GM13976 (cell line): ENCODE measurements at places on chromosomes 3 and 15.

DNA sequence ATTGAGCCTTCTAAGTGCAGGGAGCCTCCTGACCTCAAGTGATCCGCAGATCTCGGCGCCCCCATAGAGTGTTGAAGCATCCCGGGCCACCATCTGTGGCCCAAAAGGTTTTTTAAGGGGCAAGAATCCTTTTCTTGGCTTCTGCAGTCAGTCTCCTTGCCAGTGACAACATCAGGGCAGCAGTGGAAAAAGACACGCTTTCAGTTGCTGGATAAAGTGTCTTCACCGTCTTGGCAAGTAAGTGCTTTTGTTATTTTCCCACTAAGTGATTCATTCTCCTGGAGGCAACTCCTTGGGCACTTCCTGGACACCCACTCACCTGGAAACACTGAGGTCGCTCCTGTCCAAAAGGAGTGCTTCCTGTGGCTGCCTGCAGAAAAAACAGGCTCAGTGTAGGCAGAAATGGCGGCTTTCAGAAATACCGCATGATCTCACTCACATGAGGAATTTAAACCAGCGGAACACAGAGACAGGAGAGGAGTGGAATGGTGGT, 71.7 kb upstream of the ABHD2 start:
- no peak for DNase-seq

- no peak for DNase-seq
Observed at GRCh38 chr3:49626101-49626581, 48.0 kb upstream of the APEH start.

- no peak for DNase-seq
Observed at GRCh38 chr15:58788056-58788710, 17.1 kb downstream of the MINDY2 start.

DNA sequence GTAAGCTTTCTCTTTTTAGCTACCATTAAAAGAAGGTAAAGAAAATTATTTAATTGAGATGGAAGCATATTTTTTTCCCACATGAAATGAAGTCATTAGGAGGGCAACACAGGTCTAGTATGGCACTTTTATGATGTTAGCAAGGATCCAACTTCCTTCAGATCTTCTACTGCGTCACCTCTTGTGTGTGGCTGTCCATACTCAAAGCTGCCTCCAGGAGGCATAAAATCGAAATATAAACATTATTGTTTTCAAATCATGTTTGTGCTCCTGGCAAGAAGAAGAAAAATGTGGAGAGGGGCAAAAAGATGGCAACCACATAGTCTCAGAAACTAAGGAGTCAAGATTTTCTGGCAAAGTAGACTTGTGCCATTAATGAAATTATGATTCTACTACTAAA, 791.7 kb upstream of the EPHA6 start:
- DNase-seq, result no peak

GRCh38 chr15:83585601-83586335, 68.2 kb upstream of the ADAMTSL3 start:
- no peak for DNase-seq

- no peak for DNase-seq
Observed at GRCh38 chr3:31699309-31699953, 166.7 kb downstream of the STT3B start.

DNA sequence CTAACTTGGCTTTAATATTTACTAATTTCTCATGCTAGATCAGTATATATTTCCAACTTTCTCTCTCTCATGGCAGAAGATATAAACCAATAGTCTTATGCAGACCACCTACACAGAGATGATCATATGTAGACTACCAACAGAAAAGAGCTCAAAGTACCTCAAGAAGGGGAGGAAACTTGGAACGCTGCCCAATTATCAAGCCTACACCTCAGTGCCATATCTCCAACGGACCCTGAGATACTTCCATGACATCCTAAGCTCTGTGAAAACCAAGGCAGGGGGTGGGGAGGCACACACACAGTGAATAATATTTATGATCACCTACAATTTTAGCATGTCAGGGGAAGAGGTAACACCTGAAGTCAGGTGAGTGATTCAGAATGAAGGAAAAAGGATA, 100.6 kb downstream of the STAG1 start:
- DNase-seq, result no peak

- no peak for DNase-seq
Observed at GRCh38 chr3:194976049-194976451, 290.4 kb downstream of the FAM43A start.

- no peak for DNase-seq
Observed at GRCh38 chr3:78610462-78611125, 1157.2 kb downstream of the ROBO1 start.

- peak; percentile 54 for DNase-seq
Observed at GRCh38 chr3:47421741-47422649, 41.2 kb downstream of the PTPN23 start.

- DNase-seq, result no peak
Observed at GRCh38 chr3:10389339-10389738, 68.4 kb upstream of the SEC13 start.

GRCh38 chr3:168472783-168473182, 377.1 kb upstream of the GOLIM4 start:
- DNase-seq, result no peak

DNA sequence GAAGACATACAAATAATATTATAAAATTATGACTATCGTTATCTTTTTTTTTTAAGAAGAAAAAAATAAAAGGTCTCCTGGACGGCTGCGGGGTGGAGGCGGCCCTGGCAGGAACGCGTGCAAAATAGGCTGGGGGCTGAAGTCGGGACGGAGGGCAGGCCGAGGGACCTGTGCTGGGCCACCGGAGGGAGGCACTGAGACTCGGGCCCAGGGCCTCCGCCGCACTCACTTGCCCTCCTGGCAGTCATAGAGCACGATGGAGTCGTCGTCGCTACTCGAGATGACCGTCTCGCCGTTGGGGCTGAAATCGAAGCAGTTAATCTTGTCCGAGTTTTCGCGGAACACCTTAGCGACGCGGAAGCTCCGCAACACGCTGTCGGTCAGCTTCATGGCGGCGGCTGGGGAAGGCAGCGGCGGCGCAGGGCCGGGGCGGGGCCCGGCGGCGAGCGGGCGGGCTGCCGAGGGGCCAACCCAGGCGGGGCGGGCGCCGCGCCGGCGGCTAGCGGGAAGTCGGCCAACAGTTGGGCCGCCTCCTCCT, 408 bp downstream of the WDR82 start:
- peak; percentile 69 for DNase-seq

DNA sequence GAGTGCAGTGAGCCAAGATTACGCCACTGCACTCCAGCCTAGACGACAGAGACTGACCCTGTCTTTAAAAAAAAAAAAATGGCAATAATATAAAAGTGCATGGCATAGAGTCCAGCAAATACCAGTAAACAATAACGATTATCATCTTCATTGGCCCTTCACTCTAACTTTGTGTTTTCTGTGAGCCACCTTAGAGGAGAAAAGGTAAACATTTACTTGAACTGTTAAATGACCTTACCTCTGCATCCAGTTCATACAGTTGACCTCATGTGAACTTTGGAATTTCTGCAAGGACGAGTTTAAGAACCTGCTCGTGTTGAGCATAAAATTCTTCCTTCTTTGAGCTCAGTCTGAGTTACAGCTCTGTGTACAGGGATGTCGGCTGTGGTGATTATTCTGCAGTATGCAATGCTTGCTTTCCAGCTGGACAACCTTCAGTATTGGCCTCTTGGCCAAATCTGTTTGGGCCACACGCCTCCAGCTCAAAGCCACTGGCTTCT, 56.6 kb downstream of the RLBP1 start:
- no peak for DNase-seq

DNA sequence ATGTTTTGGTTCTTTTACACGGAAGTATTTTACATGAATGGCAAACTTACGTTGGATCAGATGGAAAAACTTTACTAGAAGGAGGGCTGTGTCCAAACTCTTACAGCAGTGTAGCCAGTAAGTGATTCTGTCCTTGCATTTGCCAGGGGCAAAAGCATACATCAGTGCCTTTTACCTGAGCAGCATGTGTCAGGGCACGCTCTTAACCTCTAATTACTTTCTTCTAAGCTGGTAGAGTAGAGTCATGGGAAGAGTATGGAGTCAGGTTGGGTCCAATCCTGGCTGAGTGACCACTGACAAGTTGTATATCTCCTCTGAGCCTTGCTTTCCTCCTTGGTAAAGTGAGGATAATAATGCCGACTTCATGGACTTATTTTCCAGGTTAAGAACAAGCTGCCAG, 47.1 kb downstream of the RYR3 start:
- no peak for DNase-seq

GRCh38 chr15:85472349-85472748, 91.9 kb downstream of the AKAP13 start:
- no peak for DNase-seq

GRCh38 chr3:196220991-196221390, 4.7 kb downstream of the SLC51A start:
- DNase-seq, result no peak

DNA sequence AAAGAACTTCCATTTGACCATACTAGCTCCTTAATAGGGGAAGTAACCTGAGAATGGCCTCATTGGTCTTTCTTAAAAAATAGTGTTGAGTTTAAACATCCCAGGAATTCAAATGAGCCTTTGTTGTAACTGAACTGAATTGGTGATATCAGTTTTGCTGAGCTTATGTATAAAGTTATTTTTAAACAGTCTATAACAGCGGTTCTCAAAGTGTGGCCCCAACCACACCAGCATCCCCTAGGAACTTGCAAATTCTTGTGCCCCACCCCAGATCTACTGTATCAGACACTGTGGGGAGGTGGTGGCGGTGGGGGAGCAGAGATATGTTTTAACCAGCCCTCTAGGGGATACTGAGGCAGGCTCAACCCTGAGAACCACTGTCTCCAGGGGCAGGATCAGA, 57.0 kb downstream of the LMCD1 start:
- no peak for DNase-seq

DNA sequence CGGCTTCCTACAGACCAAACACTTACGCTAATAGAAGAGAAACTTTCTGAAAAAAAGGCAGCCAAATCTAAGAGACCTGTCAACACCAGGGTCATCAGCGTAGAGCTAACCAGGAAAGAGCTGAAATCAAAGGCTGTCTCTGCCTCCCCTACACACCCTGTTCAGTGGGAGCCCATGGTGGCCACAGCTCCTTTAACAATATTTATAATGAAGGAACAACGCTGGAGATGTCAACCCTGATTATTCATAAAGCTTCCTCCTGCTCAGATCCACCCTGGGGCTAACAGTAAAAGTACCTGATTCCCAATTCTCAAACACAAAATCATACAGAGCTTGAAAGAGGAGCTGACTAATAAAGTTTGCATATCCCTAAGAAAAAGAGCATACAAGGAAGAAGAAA, 133.7 kb downstream of the ANXA2 start:
- DNase-seq, result no peak

GRCh38 chr15:67097930-67098740, 32.7 kb downstream of the SMAD3 start:
- no peak for DNase-seq

DNA sequence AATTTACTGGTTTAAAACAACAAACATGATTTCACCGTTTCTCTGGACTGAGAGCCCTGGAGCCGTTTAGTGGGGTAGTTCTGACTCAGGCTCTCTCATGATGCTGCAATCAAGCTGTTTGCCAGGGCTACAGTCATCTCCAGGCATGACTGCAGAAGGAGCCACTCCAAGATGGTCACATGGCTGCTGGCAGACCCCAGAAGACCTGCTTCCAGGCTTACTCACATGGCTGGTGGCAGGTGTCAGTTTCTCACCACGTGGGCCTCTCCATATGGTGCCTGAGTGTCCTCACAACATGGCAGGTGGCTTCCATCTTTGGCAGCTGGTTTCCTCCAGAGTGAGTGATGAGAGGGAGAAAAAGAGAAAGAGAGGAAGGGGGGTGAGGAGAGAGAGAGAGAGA, 378.3 kb upstream of the RGMA start:
- DNase-seq, result no peak

DNA sequence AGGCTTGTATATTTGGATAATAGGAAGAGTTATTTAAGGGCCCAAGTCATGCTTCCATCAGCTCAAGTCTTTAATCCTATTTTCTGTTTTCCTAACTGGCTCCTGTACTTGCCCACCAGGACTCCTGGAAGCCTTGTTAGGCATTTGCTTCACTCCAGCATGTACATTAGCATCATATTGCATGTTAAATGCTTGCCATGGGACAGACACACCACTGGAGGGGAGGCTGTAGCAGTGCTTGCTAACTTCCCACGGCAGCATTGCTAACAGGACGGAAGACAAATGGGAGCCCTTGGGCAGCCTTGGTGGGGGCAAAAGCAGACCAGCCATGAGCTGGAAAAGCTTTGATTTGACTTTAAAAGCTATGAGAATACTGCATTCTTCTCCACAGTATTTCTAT, 6.1 kb downstream of the TMOD2 start:
- DNase-seq, result no peak

- DNase-seq, result peak; percentile 37
Observed at GRCh38 chr3:20043396-20043795, 3.1 kb downstream of the KAT2B start.

- peak; percentile 35 for DNase-seq
Observed at GRCh38 chr3:155737844-155738460, 6.9 kb downstream of the PLCH1 start.

GRCh38 chr3:134060561-134061385, 31.0 kb upstream of the SLCO2A1 start:
- no peak for DNase-seq

DNA sequence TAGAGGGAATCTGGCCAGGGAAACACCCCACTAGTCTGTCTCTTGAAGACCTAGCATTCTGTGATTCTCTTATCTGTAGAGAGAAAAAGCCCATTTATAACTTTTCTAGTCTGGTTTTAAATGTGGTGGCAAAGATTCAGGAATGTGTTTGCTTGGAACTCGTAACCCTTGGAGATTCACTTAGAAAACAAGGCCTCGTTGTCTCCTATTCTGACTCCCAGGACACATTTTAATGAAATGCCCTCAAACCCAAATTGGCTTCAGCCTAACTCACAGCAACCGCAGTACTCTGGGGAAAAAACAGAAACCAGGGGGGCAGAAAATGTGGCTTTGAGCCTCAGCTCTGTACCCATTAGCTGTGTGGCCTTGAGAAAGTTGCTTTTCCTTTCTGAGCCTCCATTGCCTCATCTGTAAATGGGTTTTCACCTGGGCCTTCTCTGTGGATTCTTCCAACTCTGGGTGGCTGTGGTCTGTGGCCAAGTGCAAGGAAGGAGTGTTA, 36.5 kb downstream of the RPLP1 start:
- no peak for DNase-seq

- no peak for DNase-seq
Observed at GRCh38 chr15:69647142-69647513, 194.5 kb downstream of the RPLP1 start.

DNA sequence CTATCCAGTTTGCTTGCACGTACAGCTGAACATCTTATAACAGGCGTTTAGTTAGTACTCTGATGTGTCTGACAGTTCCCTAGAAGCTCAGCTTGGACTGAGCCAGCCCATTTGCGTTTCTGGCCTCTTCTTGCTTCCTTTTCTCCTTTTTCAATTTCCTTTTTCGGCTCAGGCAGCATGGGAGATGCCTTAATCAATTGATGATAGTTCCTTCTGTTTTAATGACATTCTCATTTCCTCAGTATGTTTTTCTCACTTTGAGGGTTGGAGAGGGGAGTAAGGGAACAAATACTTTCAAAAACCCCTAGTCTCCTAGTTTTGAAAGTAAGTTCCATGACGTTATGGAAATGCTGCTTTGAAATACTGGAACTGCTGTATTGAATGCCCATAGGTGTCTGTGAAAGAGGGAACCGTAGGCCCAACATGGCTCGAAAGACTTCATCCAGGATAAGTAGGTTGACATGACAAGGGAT, 18.9 kb downstream of the IL1RAP start:
- DNase-seq, result no peak
